Activated naive CD8-positive, alpha-beta T cell treated with anti-CD3 and anti-CD28 coated beads for 36 hours (primary cell): ENCODE measurements at places on chromosomes 6 and 20. TPM values are rescaled to one million over a fixed set of nuclear protein-coding genes. Genes with fewer than 3 reads are reported as not detected.

GRCh38 chr6:36625158-36625919, 31.2 kb downstream of the SRSF3 start:
- H3K4me3 ChIP-seq = no peak overlapping the region
- H3K36me3 ChIP-seq = no peaks in the 10 kb centered on the region
- DNase-seq = no peak
- peaks cover 13% of the 10 kb centered on the region for H3K4me1 ChIP-seq
- H3K27ac ChIP-seq = no peak overlapping the region
- H3K27me3 ChIP-seq = no peaks in the 10 kb centered on the region

CALHM6 gene
- 7.4 TPM for total RNA-seq

DNA sequence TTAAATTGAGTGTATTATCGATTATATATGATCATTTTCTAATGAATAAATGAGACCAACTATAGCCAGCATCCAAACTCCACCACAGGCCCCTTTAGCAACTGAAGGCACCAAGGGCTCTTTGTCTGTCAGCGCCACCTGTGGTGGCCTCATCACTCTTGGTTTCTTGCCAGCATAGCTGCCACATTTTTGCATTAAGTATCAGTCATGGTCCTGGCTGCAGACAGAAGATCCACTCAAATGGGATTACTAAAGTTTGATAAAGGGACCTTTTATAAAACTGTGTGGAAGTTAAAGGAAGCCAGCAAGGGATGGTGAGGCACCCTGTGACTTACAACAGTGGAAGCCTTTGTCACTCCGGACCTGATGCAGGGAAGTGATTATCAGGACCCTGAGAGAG, 162.9 kb downstream of the C6orf118 start:
- H3K4me3 ChIP-seq = no peak overlapping the region
- H3K4me1 ChIP-seq = no peaks in the 10 kb centered on the region
- no peaks in the 10 kb centered on the region for H3K36me3 ChIP-seq

GRCh38 chr6:75504465-75505222, 11.0 kb upstream of the FILIP1 start:
- no peak for DNase-seq
- H3K4me1 ChIP-seq = no peaks in the 10 kb centered on the region
- no peaks in the 10 kb centered on the region for H3K36me3 ChIP-seq
- peaks cover 5% of the 10 kb centered on the region for H3K27me3 ChIP-seq
- no peak overlapping the region for H3K27ac ChIP-seq

DNA sequence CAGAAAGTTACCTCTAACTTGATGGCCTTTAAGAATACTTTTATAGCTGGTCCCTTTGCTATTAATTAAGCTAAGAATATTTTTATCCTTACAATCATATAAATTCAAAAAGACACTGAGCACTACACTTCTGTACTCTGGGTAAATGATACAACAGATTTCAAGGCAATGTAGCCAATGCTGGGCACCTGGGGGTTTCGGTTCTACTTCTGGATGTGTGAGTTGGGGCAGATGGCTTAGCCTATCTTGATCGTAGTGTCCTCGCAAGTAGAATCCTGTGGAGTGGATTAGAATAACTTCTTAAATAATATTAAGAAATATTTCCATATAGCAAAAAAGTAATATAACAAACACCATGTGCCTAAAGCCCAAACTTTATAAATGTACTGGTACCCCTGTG, 96.9 kb upstream of the NT5E start:
- H3K36me3 ChIP-seq = no peaks in the 10 kb centered on the region
- DNase-seq = no peak

CLPSL1 gene
- not detected for total RNA-seq

DNA sequence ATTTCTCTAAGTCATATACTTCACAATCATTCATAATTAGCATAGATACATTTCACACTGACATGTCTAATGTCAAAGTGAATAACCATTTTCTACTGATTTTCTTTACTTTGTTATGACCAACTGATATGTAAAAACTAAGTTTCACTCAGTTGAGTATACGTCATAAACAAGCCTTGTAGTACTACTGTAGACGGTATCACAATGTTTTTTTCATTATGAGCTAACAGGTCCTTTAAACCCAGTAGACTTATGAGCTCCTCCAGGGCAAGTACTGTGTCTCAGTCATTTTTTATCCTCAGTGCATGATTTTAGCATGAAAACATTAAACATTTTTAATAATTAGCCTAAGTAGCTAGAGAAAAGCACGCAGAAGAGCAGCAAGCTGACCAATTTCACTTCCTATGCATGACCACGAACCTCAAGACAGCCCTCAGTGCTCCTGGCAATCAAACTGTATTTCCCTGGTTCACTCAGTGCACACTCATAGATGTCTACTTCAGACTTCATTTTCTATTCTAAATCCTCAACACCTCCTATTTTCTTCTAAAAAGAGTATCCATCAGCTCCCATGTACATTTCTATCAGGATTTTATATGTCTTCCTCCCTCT, 32.0 kb upstream of the TFAP2D start:
- H3K27me3 ChIP-seq = no peaks in the 10 kb centered on the region
- no peaks in the 10 kb centered on the region for H3K36me3 ChIP-seq
- no peak overlapping the region for H3K4me3 ChIP-seq
- H3K4me1 ChIP-seq = no peaks in the 10 kb centered on the region

DNA sequence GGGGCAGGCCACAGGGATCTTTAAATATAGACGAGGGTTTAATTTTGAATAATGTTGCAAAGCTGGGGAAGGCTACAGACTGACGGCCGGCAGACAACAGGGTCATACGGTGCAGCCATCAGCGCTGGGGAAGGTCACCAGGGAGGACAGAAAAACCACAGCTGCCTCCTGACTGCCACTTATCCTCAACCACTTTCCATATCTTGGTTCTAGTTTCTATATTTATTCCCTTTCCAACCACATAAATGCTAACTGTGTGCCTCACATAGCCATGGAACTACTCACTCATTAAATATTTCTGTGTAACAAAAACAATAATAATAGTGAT, 85.7 kb upstream of the AGPAT4 start:
- no peak overlapping the region for H3K4me3 ChIP-seq
- no peak for DNase-seq
- H3K27ac ChIP-seq = no peak overlapping the region
- no peaks in the 10 kb centered on the region for H3K27me3 ChIP-seq
- no peaks in the 10 kb centered on the region for H3K4me1 ChIP-seq
- peaks cover 7% of the 10 kb centered on the region for H3K36me3 ChIP-seq

- DNase-seq = no peak
- H3K4me3 ChIP-seq = no peak overlapping the region
- H3K36me3 ChIP-seq = no peaks in the 10 kb centered on the region
- H3K27ac ChIP-seq = no peak overlapping the region
- no peaks in the 10 kb centered on the region for H3K27me3 ChIP-seq
- H3K4me1 ChIP-seq = no peaks in the 10 kb centered on the region
Measured at GRCh38 chr20:896501-897025, 19.6 kb downstream of the ANGPT4 start.

MAK gene
- total RNA-seq = 0.47 TPM
